ENCODE measurements at places on chromosomes 7 and 10.
A peak's percentile ranks its signal among the peaks of the same experiment; 100 is the strongest.

GRCh38 chr10:133285217-133285616, 8.5 kb upstream of the ADAM8 start:
- no peak for DNase-seq

GRCh38 chr7:118580743-118581382, 356.4 kb downstream of the ANKRD7 start:
- DNase-seq, result no peak

DNA sequence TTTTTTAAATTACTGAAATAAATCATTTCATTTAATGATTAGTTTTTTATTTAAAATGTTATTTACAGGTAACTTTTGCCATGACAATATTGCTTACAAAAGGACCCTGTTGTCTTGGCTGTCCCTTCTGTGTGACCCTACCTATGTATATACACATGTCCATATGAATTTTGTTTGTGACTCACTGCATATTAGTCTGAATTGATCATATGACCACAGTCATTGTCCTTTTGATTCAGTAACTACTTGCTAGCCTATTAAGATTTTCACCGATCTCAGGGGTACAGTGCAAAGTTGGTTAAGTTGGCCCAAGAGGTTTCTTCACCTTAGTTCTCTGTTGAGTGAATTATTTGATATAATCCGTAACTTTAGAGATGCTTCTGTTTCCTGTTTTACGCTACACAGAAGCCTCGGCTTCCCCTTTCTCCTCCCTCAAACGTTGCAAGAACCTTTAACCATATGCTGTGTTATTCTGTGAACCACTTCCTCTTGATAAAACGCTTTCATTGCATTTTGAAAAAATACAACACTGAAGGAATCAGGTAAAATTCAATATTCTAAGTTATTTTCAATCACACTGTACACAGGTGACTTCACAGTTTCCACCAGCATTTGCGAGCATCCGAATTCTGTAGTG, 43.9 kb downstream of the APBB1IP start:
- DNase-seq, result no peak

- no peak for DNase-seq
Measured at GRCh38 chr10:99768556-99768955, 13.9 kb upstream of the ABCC2 start.

- no peak for DNase-seq
Measured at GRCh38 chr10:94571528-94571927, 25.9 kb downstream of the HELLS start.

DNA sequence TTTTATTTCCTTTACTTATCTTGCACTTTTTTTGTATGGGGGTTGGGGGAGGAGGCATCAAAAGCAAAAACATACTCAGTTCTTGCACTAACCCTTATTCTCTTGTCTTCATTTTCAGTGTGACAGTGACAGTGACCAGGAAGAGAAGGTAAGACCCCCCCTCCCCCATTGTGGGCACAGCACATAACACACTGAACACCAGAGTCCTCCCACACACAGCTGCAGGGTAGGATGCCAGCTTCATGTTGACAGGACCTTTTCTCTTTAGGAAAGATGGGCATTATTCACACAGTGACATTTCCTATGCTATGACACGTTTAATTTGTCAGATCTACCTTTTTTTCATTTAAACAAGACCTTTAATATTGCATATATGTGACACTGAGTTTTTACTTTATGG, 696.3 kb upstream of the GALNT17 start:
- DNase-seq, result no peak

GRCh38 chr7:43674559-43675436, 54.5 kb downstream of the COA1 start:
- no peak for DNase-seq

- DNase-seq, result peak; percentile 41
Measured at GRCh38 chr7:39465055-39465929, 100.9 kb upstream of the YAE1 start.

- DNase-seq, result no peak
Measured at GRCh38 chr10:93954726-93955363, 38.9 kb upstream of the PLCE1 start.

DNA sequence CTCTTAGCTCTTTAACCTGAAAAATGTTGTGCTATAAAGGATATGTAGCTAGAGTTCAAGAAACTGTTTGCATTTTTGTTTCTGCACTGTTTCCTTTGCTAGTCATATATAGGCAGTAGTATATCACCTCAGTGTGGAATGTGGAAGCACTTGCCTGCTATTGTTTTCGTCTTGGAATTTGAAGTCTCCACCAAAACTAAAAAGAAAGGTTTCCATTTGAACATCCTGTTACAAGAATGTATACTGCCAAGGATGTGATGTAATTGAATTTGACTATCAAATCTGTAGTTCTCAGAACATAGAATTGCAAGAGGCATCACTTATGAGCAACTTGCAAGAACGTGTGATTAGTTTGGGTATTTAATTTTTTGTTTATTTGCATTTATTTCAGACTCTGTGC, 51.1 kb upstream of the MEOX2 start:
- no peak for DNase-seq

DNA sequence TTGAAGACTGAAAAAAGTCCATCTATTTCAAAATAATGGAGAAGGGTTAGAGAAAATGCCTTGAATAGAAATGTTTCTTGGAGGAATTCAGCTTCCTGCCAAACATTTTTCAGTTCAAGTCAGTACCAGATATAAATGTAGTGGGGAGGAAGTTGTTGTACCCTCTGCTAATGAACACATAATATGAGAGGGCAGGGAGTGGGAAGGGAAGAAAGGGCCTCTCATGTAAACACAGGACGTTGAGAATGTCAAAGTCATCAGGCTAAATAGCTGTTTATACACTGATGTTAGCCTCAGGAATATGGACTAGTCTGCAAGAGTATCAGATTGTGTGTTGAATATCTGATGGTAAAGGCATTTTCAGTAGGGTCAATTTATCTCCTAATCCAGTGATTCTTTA, 37.0 kb downstream of the GPR37 start:
- DNase-seq, result no peak

- DNase-seq, result no peak
Measured at GRCh38 chr7:27704422-27705199, 35.4 kb upstream of the TAX1BP1 start.

- DNase-seq, result no peak
Measured at GRCh38 chr7:85713171-85713570, 526.3 kb upstream of the SEMA3D start.

DNA sequence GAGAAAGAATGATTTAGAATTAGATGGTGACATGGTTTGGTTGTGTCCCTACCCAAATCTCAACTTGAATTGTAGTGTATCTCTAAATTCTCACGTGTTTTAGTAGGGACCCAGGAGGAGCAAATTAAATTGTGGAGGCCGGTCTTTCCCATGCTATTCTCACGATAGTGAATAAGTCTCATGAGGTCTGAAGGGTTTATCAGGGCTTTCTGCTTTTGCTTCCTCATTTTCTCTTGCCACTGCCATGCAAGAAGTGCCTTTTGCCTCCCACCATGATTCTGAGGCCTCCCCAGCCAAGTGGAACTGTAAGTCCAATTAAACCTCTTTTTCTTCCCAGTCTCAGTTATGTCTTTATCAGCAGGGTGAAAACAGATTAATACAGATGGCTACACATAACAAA, 167.4 kb upstream of the SVIL start:
- DNase-seq, result no peak

DNA sequence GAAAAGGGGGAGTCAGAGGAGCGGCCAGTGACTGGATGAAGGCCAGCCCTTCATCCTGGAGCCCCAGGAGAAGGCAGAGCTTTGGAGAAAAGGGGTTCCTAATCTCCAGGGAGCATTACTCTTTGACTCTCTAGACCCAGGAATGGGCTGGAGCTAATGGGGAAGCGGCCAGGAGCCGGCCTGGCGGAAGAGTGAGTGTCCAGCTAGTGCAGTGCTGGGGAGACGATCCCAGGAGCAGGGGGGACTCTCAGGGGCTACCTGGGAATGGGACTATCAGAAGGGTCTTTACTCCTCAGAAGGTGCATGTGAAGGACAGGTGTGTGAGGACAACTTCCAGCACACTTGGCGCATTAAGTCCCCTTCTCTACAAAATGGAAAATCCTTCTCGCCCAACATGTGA, 2.4 kb upstream of the PAX2 start:
- DNase-seq, result no peak

GRCh38 chr10:21260506-21261149, 264.9 kb downstream of the SKIDA1 start:
- DNase-seq, result no peak

GRCh38 chr10:6748981-6749635, 169.0 kb upstream of the PRKCQ start:
- DNase-seq, result no peak

DNA sequence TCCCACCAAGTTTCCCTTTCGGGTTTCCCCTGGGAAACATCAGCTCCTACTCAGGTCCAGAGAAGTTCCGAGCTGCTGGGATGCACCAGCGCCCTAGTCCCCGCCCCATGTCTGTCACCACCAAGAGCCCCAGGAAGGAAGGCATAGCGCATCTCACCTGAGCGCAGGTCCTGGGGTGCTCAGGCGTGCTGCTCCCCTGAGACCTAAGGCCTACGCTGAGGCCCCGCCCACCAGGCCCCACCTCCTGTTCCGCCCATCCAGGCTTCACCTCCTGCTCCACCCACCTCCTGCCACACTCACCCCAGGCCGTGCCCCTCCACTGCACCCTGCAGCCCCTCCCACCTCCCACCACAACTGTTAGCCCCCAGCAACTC, 1.2 kb upstream of the TFR2 start:
- DNase-seq, result peak; percentile 8

DNA sequence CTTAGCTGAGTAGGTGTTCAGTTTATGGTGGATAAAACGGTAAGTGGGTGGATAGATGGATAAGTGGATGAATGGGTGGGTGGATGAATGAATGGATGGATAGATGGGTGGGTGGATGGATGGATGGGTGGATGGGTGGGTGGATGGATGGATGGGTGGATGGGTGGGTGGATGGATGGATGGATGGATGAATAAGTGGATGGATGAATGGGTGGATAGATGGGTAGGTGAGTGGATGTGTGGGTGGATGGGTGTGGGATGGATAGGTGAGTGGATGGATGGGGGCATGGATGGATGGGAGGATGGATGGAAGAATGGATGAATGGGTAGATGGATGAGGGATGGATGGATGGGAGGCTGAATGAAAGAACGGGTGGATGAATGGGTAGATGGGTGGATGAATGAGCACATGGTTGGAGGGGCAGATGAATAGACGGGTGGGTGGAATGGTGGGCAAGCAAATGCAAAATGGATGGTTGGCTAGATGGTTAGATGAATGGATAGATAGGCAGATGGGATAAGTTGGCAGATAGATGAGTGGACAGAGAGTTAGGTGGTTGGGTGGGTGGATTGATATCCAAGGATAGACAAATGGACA, 25.7 kb downstream of the ELN start:
- DNase-seq, result no peak

GRCh38 chr7:70380421-70381015, 751.4 kb upstream of the GALNT17 start:
- DNase-seq, result no peak

GRCh38 chr7:133484086-133484485, 231.2 kb downstream of the EXOC4 start:
- DNase-seq, result no peak

- no peak for DNase-seq
Measured at GRCh38 chr10:129875993-129876726, 87.9 kb downstream of the EBF3 start.

DNA sequence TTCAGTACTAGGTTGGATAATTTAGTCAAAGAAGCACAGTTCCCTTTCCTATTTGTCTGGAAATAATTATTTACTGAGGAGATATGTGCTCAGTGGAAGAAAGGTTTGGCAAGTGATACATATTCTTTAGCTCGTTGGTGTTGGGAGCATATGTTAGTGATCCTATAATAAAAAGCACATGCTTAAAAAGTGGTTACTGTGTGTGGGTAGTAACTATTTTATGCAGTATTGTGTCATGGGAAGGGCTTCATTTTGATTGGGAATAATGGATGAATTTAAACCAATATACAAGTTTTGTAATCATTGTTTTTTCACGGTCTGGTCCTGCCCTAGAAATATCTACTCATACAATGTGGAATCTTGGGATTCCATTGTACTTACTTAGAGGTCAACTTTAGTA, 188.7 kb upstream of the PPP1R3A start:
- DNase-seq, result no peak

DNA sequence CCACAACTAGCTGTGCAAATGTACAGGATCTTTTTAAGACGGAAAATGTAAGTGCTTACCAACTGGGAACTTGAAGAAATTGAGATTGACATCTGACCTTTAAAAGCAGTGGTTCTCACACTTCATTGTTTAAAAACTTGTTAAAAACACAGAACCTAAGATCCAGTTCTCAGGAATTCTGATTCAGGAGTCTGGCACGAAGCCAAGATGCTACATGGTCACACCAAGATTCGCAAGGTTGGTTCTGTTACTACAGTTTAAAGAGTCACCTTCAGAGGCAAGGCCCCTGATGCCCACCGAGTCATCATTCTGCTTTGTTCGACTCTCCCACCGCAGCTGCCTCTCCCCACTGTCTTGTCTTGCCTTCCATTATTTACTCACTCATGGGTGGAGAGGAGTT, 113.3 kb downstream of the GLI3 start:
- DNase-seq, result no peak

- DNase-seq, result no peak
Measured at GRCh38 chr7:32043688-32044087, 26.5 kb downstream of the PDE1C start.

- no peak for DNase-seq
Measured at GRCh38 chr7:157840174-157840913, 503.5 kb downstream of the DNAJB6 start.

DNA sequence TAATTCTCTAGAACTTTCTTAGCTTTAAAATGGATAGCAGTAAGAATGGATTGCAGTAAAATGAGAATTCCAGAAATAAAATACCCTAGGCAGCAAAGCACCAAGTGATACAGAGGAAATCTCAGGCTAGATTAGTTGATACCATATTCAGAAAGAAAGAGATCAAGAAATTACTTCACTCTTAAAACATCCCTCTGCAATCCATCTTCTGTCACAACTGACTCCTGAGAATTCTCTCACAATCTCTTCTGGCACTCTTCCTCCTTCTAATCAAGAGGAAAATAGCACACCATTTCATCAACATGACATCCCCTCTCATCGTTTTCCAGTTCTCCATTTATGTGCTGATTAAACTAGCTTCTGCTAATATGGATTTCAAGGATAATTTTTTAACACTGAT, 42.2 kb upstream of the LAMB1 start:
- DNase-seq, result no peak

DNA sequence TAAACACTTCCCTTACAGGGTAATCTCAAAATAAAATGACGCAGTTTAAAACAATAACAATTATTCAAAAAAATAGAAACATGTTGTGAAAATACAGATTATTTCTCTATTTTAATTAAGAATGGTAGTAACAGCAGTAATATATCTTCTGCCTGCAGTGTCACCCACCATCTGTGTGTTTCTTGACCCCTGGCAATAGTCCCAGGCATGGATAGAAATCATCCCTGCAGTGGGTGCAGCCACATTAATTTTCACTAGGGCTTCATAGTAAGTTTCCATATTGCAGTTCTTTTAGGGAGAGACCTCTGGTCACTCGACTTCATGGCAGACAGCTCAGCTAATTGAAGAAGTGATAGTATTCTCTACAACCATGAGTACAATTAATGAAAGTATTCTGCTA, 470.1 kb upstream of the TEX47 start:
- no peak for DNase-seq

All from NCI-H1105 (cell line).